Panc1 (cell line): ENCODE measurements at places on chromosomes 3 and 15. TPM values are rescaled to one million over a fixed set of nuclear protein-coding genes. Genes with fewer than 3 reads are reported as not detected.

The AADAC gene
- total RNA-seq = 0.26 TPM

The PIGZ gene
- total RNA-seq = 6.3 TPM

The BFSP2 gene
- 0.67 TPM for total RNA-seq

The PXYLP1 gene
- total RNA-seq = 1.4 TPM

The BLM gene
- 23.9 TPM for total RNA-seq

- DNase-seq = no peak
These were observed 106.0 kb downstream of the LRIG1 start for GRCh38 chr3:66394753-66395249.

DNA sequence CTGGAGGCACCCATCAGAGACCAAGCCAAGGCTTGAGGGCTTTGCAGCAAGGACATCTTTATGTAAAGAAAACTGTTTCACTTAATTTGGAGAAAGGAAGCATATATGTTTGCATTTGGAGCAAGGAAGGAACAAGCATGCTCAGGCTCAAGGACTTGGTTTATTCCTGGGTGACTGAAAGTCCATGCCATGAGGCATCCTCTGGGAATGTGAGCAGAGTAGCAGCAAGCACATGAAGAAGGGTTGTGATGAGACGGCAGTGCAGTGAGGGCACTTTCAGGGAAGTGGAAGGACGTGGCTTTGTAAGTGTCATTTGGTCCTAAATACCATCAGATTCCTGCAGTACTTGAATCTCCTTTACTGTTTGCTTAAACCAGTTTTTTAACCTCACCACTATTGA lies 26.8 kb downstream of the POLG start:
- DNase-seq = no peak

DNA sequence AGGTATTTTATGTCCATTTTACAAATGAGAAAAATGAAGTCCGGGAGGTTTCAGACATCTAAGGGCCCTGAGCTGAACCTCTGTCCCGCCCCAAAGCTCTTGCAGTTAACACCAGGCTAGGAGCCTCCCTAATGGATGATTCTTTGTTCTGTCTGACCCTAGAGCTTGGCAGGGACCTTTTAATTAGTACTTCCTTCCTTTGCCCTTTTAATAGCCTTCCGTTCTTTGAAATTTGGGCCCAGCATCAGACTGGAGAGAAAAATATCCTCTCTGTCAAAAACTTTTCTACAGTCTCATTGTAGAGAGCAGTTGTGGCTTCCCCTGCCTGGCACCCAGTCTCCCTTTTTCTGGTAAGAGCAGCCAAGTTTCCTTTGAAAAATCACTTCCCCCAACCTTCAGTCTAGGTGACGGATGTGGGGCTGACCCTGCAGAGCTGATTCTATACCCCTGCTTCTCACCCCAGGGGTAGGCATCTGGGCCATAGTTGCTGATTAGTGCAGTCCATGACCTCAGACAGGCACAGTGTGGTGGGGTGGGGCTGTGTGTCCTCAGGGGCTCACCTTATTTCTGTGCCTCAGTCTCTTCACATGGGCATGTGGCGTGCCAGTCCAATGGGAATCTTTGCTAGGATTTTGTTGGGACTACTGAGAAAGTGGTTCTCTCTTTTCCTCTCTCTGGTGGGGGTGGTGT lies 220.4 kb downstream of the ADAMTS9 start:
- no peak for DNase-seq

GRCh38 chr15:94026458-94027304 lies 204.7 kb upstream of the MCTP2 start:
- DNase-seq = no peak

- DNase-seq = no peak
These were observed 604 bp downstream of the CCPG1 start for GRCh38 chr15:55407498-55408011.

- DNase-seq = peak; percentile 36
These were observed 189.2 kb upstream of the THRB start for GRCh38 chr3:24683633-24684384.

DNA sequence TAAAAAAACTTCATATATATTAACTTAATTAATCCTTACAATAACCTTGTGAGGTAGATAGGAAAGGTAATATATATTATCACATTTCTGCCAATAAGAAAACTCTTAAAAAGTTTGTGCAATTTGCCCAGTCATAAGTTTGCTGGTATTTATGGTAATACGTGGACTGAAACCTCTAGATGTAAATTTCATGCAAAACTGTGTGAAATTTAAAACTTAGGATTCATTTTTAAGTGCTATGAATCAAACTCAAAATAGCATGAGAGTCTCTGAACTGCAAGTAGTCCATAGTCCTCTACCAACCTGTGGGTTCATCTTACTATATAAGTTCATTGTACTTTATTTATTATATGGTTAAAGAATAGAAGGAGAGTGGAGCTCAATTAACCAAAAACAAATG lies 56.4 kb downstream of the ZBTB20 start:
- DNase-seq = no peak

DNA sequence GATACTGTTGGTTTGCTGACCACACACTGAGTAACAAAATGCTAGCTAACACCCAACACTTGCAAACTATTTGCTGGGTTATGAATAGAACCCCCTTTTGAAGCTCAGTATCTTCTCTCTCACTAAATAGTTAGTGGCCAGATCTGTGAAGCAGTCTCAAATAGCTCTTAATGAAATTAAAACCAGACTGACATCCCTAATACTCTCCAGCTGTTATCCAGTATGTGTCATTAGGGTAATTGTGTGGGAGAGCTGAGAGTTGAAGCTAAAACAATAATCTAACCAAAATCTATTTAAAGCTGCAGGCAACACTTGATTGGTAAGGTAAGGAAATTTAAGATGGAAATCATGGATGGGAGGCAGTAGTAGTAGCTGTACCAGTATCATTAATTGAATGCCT lies 110.4 kb upstream of the RORA start:
- DNase-seq = no peak

DNA sequence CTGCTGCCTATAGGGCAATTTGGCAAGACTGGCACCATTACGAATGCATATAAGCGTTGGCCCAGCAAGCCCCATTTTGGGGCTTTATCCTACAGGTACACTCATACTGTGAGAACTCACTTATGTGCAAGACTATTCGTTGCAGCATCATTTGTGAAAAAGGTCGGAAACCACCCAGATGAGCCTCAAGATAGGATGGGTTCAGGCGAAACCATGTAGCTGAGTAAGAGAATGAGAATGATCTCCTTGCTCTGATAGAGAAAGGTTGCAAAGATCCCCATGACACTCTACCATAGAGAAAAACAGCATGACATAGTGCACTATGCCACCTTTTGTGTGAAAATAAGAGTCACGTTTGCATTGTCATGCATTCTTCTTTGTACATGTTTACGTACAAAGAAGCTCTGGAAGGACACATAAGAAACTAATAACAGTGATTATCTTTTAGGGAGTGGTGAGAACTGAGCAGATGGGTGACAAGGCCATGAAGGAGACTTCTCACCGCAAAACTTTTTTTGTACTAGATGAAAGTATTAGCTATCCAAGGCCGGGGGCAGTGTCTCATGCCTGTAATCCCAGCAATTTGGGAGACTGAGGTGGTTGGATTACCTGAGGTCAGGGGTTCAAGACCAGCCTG lies 50.0 kb downstream of the RHCG start:
- no peak for DNase-seq

DNA sequence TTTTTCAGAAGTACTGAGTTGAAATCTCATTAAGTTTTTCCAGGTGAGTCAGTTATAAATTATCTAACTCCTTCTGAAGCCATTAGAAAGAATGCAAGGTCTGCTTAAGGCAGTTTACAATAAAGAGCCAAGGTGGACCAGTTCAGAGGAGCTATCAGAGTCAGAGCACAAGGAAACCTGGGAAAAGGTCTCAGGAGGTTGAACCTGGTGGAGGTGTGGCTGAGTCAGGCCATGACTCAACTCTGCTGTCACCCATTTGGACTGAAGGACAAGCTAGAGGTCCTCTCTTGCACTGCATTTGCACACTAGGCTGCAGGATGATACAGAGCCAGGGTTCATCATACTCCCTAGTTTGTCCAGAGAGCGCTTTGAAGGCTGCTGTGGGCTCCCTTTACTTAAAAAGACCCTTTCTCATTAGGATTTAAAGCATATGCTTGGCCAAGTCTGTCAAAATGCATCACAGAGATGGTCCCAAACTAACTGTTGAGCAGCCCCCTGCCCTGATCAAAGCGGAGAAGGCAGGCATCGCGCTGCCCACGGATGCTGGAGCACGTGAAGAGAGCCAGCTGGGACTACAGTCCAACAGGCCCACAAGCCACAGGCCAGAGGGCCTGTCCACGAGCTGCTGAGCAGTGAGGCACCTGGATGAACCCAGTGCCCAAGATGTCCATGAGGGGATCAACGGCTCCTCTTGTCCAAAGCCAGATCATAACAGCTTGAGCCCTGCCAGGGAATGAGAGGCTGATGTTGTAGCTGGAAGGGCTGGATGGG lies 26.0 kb upstream of the MRPS22 start:
- no peak for DNase-seq
